Adrenal gland (tissue), 19 donors: ENCODE measurements at places on chromosomes 1 and 21. TPM values are rescaled to one million over a fixed set of nuclear protein-coding genes. Genes with fewer than 3 reads are reported as not detected.
A peak's percentile ranks its signal among the peaks of the same experiment; 100 is the strongest.

DNA sequence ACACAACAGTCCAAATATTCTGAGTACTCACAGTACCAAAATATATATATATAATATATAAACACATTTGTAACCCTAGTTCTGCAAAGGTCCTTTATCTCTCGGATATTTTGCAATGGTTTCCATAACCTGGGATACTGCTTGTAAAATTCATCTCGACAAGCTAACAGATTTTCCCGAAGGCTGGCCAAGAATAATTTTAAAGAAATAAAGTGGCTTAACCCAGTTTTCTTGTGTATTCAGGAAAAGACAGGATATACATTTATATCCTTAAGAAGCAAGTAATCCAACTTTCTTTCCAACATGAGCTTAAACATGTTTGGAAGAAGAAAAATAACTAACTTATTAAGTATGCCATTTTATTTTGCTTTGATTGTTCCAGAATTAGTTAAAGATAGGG is 348.7 kb upstream of the RUNX1 start:
- no peaks in the 10 kb centered on the region for H3K36me3 ChIP-seq
- DNase-seq: no peak
- no peak overlapping the region for H3K4me3 ChIP-seq
- peaks cover 4% of the 10 kb centered on the region for H3K27me3 ChIP-seq
- no peak overlapping the region for H3K27ac ChIP-seq
- no peaks in the 10 kb centered on the region for H3K4me1 ChIP-seq

DNA sequence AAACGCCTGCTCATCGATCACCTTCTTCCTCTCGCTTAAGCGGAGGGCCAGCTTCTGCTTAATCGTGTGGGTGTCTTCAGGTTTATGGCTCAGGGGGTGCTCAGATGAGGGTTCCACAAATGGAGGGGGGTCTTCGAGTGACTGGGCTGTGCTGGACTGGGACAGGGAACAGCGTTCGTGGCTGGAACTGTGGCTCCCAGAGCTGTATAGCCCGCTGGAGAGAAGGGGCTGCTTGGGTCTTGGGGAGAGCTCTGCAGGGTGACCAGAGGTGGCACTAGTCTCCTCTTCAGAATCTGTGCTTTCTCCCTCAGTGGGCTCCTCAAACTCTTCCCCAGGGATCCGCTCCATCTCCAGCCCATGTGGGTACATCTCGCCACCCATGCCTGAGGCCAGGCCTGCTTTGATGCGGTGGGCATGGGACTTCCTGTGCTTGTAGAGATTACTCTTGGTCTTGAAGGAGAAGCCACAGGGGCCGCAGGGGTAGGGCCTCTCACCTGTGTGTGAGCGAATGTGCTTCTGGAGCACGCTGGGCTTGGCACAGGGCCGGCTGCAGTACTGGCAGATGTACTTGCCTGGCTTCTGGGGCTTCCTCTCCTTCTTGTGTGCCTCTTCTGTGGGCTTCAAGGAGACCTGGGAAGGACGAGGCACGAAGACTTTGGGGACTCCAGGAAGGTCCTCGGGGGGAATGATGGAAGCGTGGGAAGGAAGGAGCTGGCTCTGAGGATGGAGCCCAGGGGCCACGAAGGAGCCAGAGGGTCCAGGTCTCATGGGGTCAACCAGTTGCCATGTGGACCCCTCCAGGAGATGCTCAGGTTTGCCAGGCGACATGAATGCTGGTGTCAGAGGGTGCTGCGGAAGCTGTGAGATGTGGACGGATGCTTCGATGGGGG is 99.4 kb upstream of the EDN2 start:
- no peaks in the 10 kb centered on the region for H3K4me1 ChIP-seq
- H3K36me3 ChIP-seq: no peaks in the 10 kb centered on the region
- H3K27me3 ChIP-seq: no peaks in the 10 kb centered on the region
- H3K27ac ChIP-seq: no peak overlapping the region

SLC25A34 gene
- 0.44 TPM for total RNA-seq

DNA sequence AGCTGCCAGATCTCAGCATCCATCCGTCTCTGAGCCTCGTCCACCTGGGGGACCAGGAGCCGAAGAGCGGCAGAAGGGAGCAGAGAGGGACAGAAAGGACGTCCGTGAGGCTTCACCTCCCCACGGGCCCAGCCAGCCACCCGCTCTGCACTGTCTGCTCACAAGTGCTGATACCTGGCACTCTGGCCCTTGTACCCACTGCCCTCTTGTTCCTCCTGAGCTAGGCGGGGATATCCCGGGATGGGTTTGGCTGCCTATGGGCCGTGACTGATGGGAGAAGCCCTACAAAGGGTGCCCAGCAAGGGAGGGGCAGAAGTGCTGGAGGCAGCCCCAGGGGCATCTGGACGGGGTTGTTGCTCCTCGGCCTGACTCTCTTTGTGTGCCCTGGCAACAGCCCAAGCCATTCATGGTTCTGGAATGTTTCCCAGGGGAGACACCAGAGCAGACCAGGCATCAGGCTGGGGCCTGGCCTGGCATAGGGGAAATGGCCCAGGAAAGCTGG is 57.6 kb downstream of the LDLRAD2 start:
- no peak overlapping the region for H3K4me3 ChIP-seq
- H3K36me3 ChIP-seq: no peaks in the 10 kb centered on the region
- peak overlapping the region; percentile 79 for H3K27ac ChIP-seq
- H3K4me1 ChIP-seq: peaks cover 9% of the 10 kb centered on the region

DDI2 gene
- total RNA-seq: 42.1 TPM

ATF3 gene
- 10.8 TPM for total RNA-seq

- H3K36me3 ChIP-seq: no peaks in the 10 kb centered on the region
- no peaks in the 10 kb centered on the region for H3K4me1 ChIP-seq
- H3K4me3 ChIP-seq: no peak overlapping the region
- DNase-seq: no peak
- H3K27ac ChIP-seq: no peak overlapping the region
These were observed 247.3 kb downstream of the PLPP3 start for GRCh38 chr1:56331892-56332567.

DNA sequence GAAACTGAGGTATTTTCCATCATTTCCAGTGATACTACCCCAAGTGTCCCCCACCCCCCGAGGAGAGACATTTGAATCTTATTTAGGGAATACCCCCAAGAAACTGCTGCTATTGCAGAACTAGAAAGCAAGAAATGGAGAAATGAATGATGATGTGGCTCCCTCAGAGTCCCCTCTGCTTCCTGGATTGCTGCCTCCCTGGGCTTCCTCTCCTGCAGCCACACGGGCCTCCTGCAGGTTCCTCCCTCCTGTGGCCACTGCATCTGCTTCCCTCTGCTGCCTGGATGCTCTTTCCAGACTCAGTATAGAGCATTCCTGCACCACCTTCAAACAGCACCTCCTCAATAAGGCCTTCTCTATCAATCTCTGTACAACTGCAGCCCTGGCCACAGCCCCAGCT is 69.3 kb downstream of the SLC25A24 start:
- H3K27ac ChIP-seq: no peak overlapping the region
- H3K27me3 ChIP-seq: no peaks in the 10 kb centered on the region
- no peaks in the 10 kb centered on the region for H3K4me1 ChIP-seq
- no peak overlapping the region for H3K4me3 ChIP-seq
- H3K36me3 ChIP-seq: no peaks in the 10 kb centered on the region
- DNase-seq: no peak

DNA sequence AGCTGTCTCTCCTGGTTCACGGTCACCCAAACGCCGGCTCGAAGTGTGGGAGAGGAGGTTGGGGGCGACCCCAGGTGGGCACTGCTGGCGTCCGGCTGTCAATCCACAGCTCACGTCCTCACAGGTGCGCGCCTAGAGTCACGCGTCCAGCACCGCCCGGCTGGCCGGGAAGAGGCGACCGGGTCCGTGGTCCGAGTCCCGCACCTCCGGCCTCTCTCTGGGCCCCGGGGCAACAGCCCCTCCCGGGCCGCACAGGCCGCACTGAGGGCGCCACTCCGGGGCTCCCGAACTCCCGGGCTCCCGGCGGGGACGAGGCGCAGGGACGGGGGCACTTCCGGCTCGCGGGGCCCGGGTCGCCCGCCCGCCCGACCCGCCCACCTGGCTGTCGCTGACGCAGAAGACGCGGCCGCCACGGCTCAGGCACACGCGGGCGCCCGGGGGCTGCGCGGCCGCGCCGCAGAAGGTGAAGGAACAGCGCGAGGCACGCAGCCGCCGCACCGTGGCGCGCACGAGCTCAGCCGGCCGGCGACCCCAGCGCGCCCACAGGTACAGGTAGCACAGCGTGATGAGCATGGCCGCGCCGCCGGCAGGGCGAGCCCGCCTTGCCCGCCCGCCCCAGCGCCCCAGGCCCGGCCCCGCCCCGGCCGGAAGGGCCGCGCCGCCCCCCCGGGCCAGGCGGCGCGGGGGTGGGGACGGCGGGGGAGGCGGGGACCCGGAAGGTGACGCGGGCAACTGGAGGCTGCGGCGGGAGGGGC is at the start of gene HLCS:
Gene HLCS, minus strand, starts transcription at position 604 of the 755 bp plus-strand sequence. Its CDS starts 31 bp downstream, at position 573.
- H3K27me3 ChIP-seq: no peaks in the 10 kb centered on the region
- peaks cover under 1% of the 10 kb centered on the region for H3K36me3 ChIP-seq
- H3K27ac ChIP-seq: peak within 1 kb of the TSS; percentile 71
- peak; percentile 70 for DNase-seq
- H3K4me1 ChIP-seq: no peaks in the 10 kb centered on the region
- H3K4me3 ChIP-seq: peak within 1 kb of the TSS; percentile 33

- H3K4me1 ChIP-seq: no peaks in the 10 kb centered on the region
- no peak overlapping the region for H3K27ac ChIP-seq
- DNase-seq: no peak
- no peaks in the 10 kb centered on the region for H3K27me3 ChIP-seq
- no peak overlapping the region for H3K4me3 ChIP-seq
These were observed 38.6 kb downstream of the CAPN9 start for GRCh38 chr1:230785636-230786384.

DNA sequence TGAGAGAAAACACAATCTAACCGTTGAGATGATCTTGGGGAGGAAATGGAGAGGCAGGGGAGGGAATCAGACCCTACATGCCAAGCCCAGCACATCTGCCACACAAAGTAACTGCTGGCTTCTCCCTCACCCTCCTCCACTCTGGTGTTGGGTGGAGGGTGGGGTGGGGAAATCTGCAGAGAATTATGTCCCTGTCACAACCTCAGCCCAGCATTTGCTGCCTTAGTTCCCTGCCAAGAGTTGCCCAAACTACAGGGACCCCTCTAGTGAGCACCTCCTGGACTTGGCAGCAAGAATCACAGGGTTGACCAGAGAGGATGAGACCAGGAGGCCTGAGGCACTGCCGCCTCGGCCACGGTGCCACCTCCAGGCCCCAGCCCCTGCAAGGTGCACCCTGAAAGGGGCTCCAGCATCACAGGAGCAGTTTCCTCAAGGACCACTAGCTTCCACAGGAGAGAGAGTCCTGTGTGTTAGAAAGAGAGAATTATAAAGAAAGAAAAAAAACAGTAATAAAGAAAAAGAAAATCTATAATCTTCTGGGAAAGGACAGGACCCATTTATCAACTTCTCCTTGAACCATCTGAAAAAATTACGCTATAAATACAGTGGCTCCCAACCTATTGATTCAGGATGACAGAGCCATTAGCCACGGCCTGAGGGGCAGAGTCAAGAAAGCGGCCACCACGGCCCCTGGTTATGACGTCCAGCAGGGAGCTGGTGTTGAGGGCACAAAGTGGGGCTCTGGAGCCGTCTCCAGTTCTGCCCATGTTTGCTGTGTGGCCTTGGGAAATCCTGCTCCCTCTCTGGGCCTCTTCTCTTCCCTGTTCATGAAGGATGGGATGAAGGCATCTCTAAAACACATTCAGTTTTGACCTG is 451.7 kb downstream of the MATN1 start:
- no peaks in the 10 kb centered on the region for H3K36me3 ChIP-seq
- no peaks in the 10 kb centered on the region for H3K27me3 ChIP-seq
- H3K4me3 ChIP-seq: no peak overlapping the region
- H3K4me1 ChIP-seq: no peaks in the 10 kb centered on the region
- no peak for DNase-seq
- H3K27ac ChIP-seq: no peak overlapping the region

DNA sequence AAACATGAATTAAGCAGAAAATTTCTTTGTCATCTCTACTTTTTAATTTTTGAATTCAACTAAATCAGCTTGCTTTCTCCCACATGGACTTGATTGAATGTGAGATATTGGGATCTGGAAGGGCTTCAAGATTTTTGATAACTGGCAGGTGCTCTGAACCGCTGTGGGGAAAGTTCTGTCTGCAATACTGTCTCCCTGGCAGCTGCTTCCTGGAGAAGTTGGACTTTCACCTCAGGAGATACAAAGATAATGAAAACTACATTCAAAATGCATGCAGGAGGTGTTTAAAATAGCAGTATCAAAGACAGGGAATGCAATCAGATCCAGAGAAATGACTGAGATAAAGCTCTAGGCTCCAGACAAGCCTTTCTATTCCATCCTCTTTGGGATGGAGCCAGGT is 338.3 kb downstream of the NEGR1 start:
- no peaks in the 10 kb centered on the region for H3K27me3 ChIP-seq
- H3K36me3 ChIP-seq: no peaks in the 10 kb centered on the region
- H3K27ac ChIP-seq: no peak overlapping the region
- DNase-seq: no peak

SH2D5 gene
- 0.06 TPM for total RNA-seq

DNA sequence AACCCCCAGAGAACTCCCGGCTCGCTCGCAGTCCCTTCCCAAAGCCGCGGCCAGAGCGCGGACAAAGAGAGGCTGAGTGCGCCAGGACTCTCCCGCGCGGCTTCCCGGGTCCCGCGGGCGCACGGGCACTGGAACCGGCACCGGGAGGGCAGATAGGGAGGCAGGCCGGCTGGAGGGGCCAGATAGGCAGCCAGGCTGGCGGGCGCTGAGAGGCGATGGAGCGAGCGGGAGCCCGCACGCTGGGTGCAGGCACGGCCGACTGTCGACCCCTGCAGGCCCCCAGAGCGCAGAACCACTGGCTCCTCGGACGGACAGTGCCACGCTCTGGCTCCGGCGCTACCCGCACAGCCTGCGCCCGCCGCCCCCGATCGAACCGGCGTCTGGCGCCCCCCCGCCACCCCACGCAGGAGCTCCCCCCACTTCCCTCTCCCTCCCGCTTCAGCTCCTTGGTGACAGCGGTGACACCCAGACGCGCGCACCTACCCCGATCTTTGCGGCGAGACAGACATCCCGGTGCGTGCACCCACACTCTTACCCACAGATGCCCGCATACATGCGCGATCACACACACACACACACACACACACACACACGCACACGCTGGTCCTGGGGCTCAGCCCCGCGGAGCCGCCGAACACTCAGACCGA is 534 bp downstream of the SLC6A9 start:
- H3K4me3 ChIP-seq: peak overlapping the region; percentile 75
- H3K36me3 ChIP-seq: no peaks in the 10 kb centered on the region
- H3K27me3 ChIP-seq: no peaks in the 10 kb centered on the region
- no peak overlapping the region for H3K27ac ChIP-seq
- H3K4me1 ChIP-seq: peaks cover 32% of the 10 kb centered on the region
- DNase-seq: peak; percentile 59
